ENCODE measurements at places on chromosomes 12 and 14.

GRCh38 chr12:12273291-12273957 lies 6.6 kb upstream of the LRP6 start:
- DNase-seq: no peak

GRCh38 chr12:54680374-54680773 lies 32.2 kb upstream of the DCD start:
- no peak for DNase-seq

- DNase-seq: no peak
Measured at GRCh38 chr12:91854725-91855124, 290.9 kb downstream of the BTG1 start.

DNA sequence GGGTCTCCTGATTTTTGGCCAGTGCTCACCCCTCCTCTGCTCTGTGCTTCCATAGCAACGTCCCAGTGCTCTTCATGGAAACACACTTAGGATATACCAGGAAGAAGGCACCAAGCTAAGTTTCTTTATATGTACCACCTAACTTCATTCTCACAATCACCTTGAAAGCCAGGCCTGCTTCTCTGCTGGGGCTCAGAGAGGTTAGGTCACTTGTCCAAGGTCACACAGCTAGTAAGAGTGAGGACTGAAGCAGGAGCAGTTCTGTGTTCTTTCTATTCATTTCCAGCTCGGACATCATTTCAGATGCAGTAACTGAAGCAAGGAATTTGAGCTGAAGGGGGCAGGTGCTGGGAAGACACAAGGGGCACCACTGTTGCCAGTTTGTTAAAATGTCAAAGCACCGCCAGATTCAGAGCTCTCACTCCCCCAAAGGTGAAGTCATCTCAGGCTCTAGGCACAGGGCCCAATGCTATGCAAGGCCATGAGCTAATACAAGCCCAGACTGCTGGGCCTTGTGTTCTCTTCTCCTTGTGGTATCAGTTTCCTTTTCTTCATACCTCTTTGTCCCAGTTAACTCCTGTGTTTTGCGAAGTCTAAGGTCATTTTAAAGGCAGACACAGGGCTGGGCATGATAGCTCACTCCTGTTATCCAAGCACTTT lies 19.7 kb upstream of the YY1 start:
- DNase-seq: no peak

DNA sequence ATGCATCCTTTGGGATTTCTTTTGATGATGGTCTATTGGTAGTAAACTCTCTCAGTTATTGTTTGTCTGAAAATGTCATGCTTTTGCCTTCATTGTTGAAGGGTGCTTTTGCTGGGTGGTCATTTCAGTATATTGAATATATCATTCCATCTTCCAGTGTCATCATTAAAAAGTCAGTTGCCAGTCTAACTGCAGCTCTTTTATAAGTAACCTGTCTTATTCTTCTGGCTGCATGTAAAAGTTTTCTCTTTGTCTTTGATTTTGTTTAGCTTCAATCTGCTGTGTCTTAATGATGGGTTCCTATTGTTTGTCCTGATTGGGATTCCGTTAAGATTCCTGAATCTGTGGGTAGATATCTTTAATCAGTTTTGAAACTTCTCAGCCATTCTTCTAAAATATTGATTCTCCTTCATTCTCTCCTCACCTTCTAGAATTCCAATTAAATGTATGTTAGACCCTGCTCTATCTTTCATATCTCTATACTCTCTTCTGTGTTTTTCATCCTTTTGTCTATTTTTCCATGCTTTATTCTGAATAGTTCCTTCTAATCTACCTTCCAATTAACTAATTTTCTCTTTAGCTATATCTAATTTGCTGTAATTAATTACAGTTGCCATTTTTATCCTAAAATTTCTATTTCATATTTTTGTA lies 6.4 kb downstream of the OAS1 start:
- DNase-seq: no peak

GRCh38 chr14:68958553-68958952 lies 20.5 kb downstream of the ACTN1 start:
- no peak for DNase-seq

DNA sequence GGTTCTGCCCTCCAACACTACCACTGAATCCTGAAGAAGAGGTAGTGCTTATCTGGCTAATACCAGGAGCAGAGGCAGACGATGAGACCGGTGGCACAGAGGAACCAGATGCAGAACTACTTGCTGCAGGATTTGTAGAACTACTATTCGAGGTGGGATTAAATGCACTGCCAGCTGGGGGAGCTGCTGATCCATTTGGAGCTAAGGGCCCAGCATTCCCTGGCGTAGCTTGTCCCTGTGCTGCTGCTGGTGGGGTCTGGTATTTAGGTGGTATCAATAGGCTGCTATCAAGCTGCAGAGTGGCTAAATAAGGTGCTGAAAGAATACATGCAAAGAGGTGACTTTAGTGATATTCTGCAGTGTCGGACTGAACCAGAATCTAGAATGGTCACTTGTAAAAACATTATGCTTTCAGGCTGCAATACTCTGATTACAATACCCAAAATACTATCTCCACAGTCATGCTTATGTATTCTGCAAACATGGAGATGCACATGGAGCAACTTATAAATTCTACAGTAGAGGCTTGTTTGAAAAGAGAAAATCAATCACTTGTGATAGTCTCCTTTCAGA lies 294.2 kb downstream of the MED13L start:
- no peak for DNase-seq

DNA sequence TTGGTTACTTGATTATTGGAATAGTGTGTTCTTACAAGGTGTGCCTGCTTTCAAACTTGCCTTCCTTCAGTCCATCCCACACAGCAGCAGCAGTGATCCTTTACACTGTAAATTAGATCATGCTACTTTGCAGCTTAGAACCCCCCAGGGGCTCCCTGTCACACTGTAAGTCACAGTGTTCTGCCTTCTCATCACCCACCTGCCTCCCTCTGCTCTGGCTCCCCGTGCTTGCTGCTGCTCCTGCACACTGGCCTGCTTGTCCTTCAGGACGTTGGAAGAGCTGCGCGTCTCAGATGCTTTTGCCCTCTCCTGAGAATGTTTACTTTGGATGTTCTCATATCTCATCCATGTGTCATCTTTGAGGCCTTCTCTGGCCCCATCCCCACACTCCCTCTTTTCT lies 27.3 kb downstream of the ZC3H14 start:
- DNase-seq: no peak

- DNase-seq: no peak
Measured at GRCh38 chr12:25675808-25676207, 122.7 kb upstream of the LMNTD1 start.

DNA sequence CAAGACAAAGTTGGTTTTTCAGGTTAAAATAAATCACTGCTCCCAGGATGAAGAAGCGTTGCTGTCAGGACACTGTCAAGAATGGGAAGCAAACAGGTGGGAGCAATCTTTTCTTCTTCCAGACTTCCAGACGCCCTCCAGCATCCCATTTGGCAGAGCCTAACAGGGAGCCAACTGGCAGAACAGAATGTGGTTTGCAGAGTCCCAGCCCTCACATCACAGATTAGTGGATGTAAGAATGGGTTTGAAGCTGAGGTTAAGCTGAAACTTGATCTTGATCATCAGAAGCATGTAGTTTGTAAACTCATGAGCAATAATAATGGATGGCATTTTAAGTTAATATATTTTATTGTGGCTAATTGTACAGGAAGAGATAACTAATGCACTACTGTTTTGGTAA lies 636.4 kb downstream of the SLC6A15 start:
- DNase-seq: no peak

DNA sequence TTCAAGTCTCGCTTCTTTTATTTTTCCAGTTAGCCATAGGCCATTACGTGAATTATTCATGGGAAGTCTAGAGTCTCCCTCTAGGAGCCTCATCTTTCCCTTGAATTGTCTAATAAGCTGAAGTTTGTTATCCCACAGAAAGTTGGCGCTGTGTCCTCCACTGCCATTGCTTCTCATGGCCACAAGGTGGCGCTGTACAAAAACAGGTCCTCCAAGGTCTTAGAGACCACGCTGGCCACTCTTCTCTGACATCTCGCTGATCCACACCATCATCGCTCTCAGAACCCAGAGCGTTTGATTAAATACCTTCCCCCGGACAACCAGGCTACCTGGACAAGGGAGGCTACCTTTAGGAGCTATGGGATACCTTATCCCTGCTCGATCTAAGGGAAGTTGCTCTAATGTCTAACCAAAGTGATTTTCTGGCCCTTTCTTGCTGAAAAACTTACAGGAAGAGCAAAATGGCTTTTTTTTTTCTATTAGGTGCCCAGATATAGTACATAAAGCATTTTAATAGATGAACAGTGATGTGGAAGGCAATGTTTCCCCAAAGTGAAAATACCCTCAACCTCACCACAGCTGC lies 110.0 kb downstream of the CCDC60 start:
- DNase-seq: no peak

DNA sequence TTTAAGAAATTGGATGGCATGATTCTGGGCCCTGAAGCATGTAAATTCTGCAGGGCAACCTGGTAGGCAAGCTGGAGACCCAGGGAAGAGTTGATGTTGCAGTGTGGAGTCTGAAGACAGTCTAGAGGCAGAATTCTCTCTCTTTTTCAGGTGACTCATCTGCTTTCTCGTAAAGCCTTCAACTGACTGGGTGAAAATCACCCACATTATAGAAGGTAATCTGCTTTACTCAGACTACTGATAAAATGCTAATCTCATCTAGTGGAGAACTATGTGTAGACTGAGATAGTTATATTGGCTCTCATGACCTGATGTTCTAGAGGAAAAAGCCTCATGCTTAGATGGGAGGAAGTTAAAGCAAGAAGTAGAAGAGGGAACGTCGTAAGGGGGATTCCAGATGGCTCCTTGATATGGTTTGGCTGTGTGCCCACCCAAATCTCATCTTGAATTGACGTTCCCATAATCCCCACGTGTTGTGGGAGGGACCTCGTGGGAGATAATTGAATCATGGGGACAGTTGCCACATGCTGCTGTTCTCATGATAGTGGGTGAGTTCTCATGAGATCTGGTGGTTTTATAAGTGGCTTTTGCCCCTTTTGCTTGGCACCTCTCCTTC lies 723.8 kb downstream of the BCL11B start:
- DNase-seq: no peak

DNA sequence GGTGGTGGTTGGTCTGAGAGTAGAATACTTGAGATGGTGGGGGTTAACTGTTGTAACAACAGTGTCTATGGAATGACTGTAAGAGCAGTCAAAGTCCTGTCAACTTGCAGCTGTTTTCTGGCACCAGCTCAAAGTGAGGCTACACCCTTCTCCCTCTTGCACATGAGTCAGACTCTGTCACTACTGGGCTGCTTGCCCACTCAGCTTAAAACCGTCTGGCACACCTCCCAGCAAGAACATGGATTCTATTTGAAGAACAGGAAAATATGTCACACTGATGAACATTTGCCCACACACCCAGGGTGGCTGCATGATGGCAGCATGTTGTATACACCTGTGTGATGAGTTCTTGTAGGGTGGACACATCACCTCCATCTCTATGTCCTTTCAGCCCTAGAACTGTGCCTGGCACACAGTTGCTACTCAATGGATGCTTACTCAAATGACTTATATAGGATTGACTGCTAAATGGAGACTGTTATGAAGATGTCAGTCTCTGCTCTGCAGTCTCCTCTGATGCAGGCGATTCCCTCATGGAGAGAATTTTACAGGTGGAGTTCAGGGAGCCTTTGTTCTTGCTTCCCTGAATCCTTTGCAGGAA lies 19.3 kb upstream of the SERPINA6 start:
- peak; percentile 32 for DNase-seq

- DNase-seq: no peak
Measured at GRCh38 chr14:98168211-98168985, 1103.6 kb downstream of the BCL11B start.

DNA sequence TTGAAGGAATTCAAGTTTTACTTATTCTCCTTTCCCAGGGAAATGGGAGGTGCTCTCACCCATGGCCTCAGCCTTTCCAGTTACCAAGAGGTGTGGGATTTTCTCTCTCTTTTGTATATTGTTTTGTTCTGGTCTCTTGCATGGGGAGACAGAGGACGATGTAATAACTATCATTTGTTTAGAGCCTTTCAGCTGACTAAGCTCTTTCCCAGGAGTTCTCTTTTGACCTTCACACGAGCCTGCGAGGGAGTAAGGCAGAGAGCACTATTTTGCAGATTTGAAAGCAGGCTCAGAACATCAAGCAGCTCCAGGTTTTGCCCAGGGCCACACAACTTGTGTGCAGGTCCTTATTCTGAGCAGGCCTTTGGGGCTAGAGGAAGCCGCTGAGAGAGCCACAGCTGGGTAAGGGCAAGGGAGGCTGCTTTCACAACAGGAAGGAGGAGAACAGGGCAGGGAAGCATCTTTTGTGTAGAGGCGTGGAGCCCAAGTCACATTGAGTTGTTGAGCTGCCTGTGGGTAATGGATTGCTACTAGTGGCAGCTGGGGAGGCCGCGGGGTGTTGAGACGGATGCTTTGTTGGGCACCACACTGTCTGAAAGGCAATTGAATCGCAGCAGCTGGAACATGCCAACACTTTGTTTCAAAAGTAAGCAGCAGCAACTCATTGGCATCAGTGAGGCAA lies 116.2 kb downstream of the PRMT8 start:
- no peak for DNase-seq

GRCh38 chr14:56632195-56632594 lies 52.6 kb downstream of the TMEM260 start:
- no peak for DNase-seq

GRCh38 chr14:87205811-87206210 lies 787.2 kb downstream of the GALC start:
- DNase-seq: no peak

DNA sequence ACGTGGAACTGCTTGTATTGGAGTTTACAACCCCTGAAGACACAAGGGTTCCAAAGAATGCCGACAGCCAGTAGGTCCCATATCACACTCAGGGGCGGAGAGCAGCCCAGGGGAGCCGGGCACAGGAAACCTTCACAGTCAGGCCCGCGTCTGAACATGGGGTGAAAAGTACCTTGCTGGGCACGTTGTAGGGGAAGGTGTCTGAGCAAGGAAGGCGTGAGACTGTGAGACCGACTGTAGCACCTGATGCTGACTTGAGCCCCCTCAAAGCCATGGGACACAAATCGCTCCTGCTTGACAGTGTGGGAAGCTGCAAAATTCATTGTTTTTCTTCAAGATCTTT lies 14.7 kb downstream of the RIMBP2 start:
- no peak for DNase-seq

DNA sequence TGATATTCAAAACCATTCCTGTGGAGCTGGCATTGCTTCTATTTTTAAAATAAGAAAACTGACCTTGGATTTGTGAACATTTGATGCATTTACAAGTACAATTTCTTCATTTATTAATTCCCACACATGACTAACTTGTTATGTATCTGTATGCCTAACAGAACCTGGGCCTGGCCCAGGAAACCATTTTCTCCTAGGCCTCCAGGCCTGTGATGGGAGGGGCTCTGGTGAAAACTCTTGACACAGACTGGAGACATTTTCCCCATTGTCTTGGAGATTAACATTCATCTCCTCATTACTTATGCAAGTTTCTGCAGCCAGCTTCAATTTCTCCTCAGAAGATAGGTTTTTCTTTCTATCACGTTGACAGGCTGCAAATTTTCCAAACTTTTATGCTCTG lies 42.0 kb downstream of the GLIPR1L2 start:
- no peak for DNase-seq

DNA sequence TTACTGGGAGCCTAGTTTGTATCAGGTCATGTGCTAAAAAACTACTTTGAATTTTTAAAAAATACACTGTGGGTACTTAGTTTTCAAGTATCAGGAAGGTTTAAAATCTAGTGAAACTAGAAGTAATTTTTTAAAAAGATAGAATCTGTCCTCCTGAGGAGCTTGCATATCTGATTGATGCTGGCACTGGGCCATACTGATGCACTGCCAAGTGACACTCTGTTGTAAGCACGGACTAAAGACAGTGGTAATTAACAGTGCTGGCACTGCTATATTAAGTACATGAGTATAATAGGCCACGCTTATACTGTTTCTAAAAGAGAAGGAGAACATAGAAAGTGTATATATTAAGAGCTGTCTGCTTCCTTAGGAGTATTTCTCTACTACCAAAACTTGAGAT lies 10.0 kb upstream of the TBC1D30 start:
- DNase-seq: no peak
